ENCODE measurements at places on chromosomes 11 and 22. TPM values are rescaled to one million over a fixed set of nuclear protein-coding genes. Genes with fewer than 3 reads are reported as not detected.

GRCh38 chr22:44270556-44270880 is 42.2 kb downstream of the SHISAL1 start:
- DNase-seq: peak; percentile 40

The TRIM49 gene
- not detected for total RNA-seq

DNA sequence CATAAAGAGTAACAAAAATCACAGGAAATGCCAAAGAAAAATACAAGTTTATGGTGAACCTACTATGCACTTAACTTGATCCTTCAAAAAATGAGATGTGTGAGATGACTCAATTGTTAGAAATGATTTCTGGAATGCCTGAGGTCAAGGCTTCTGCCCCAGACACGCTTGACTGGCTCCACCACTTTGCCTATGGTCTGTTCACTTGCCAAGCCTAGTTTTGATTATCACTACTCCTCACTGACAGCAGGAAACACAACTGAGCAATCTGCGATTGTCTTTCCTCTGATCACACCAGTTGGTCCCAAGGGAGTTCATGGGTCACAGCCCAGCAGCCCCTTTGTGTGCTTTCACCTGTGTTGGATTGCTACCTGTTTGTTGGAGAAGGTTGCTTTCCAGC is 20.6 kb upstream of the PRDM10 start:
- no peak for DNase-seq

The UCP3 gene
- 1.9 TPM for total RNA-seq

- no peak for DNase-seq
Measured at GRCh38 chr22:35600476-35600875, 16.7 kb downstream of the MB start.

DNA sequence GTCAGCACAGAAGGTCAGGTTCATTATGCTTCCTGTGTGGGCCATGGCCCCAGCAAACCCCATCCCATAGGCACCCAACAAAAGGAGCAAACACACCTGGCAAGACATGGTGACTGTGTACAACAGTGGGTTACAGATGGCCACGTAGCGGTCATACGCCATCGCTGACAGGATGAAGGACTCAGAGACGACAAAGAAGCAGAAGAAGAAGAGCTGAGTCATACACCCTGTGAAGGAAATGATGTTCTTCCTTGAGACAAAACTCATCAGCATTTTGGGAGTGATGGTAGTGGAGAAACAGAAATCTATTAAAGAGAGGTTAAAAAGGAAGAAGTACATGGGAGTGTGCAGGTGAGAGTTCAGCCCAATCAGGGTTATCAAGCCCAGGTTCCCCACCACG is 309 bp downstream of the OR8B12 start:
- DNase-seq: no peak

The OR6T1 gene
- total RNA-seq: not detected

The TRIM49C gene
- total RNA-seq: not detected

- DNase-seq: no peak
Measured at GRCh38 chr11:34407121-34407813, 31.5 kb upstream of the CAT start.

The BLID gene
- not detected for total RNA-seq

GRCh38 chr11:119700030-119700429 is 29.0 kb downstream of the NECTIN1 start:
- DNase-seq: no peak

The RNASEH2C gene
- 37.8 TPM for total RNA-seq

The CHRM1 gene
- not detected for total RNA-seq

GRCh38 chr11:61637277-61637676 is 42.9 kb upstream of the DAGLA start:
- no peak for DNase-seq

- no peak for DNase-seq
Measured at GRCh38 chr11:43366677-43367076, 8.0 kb downstream of the TTC17 start.

DNA sequence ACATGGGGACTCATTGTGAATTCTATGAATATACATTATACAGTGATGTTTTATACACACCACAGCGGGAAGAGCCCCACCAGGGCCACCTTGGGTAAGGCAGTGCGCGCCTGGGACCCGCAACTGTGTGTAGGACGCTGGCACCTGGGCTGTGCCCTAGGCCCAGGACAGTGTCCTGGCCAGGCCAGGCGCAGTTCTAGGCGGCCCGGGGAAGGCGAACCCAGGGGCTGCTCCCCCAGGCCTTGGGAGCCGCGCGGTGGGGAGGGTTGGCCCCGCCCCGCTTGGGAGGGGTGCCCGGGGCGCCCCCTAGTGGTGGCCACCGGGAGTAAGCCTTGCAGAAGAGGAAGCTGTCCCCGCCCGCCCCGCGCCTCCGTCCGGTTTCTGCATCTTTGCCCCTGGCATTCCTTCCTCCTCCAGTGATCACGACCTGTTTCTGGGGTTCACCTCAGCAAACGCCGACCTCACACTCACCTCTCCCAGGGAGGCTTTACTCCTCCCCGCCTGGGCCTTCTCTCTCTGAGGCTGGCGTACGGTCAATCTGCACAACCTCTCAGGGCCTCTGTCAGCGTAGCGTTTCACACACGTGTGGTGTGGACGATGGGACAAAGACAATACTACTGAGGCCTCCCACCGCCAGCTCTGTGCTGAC is 9.5 kb upstream of the EHD1 start:
- DNase-seq: peak; percentile 96

- no peak for DNase-seq
Measured at GRCh38 chr11:35352077-35352888, 67.1 kb downstream of the SLC1A2 start.

The CTSW gene
- not detected for total RNA-seq

- DNase-seq: no peak
Measured at GRCh38 chr11:82003024-82003423, 730.6 kb downstream of the FAM181B start.

DNA sequence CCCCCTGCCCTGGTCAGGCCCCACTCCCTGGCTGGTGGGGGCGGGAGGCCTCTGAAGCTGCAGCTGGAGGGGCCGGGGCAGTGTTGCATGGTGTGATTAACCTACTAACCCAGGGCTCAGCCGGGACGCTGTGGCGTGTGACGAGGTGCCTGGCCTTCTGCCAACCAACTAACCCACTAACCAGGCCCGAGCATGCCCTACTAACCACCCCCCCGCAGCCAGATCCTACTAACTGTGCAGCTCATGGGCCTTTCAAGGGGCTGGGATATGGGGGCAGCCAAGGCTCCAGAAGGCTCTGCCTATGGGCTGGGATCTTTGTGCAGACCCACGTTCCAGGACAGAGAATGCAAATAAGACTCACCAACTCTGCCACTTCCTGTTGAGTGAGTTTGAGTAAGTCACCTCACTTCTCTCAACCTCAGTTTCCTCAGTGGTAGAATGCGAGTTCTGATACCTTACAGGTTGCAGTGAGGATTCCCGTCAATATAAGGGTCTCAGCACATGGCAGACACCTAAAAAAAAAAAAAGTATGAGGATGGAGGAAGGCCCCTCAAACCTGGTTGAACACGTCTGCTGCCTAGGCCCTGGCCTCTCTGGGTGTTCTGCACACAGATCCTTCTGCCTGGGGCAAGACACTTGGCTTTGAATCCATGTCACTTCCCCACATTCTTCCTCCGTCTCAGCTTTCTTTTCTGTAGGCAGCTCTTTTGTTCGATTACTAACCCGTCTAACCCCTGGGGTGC is 14.1 kb downstream of the MIAT start:
- no peak for DNase-seq

- DNase-seq: no peak
Measured at GRCh38 chr11:128238521-128239265, 348.7 kb downstream of the ETS1 start.

GRCh38 chr22:49432211-49432896 is 395.3 kb downstream of the BRD1 start:
- no peak for DNase-seq

- no peak for DNase-seq
Measured at GRCh38 chr11:86537541-86538222, 134.7 kb downstream of the ME3 start.

GRCh38 chr11:126488591-126489370 is 133.3 kb downstream of the ST3GAL4 start:
- DNase-seq: peak; percentile 37

Measured in endodermal cell (in vitro differentiated cells).